ENCODE measurements at places on chromosomes 16 and 17.

DNA sequence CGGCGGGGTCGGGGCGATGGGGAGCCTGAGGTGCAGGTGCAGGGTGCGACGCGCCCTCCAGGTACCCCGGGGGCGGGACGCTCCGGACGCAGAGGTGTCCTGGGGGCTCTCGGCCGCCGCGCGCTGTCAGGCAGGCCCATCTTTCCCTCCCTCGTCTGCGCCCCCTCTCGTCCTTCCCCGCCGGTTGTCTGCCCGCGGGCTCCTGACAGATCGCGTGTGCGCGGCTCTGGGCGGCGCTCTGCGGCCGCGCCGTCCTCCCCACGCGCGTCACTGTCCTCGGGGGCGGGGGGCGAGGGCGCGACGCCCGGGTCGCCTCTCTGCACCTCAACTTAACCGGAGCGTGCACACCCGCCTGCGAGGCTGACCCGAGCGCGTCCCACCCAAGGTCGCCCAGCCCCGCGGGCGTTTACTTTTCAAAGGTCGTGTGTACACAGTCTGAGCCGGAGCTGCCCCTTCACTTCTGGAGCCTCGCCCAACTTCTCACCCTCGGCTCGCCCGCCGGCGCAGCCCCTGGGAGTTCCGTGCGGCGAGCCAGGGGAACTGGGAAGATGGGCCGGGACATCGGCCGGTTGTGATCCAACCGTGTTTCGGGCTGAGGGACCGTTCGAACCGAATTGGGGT, 512 bp downstream of the AKAP1 start:
- peak; percentile 66 for DNase-seq

GRCh38 chr17:935485-935884, 44.1 kb downstream of the NXN start:
- no peak for DNase-seq

GRCh38 chr17:773016-773415, 9.1 kb downstream of the GLOD4 start:
- no peak for DNase-seq

GRCh38 chr17:41567317-41567716, 4.5 kb downstream of the KRT9 start:
- DNase-seq: no peak

GRCh38 chr16:58732545-58733247, 1.4 kb downstream of the GOT2 start:
- no peak for DNase-seq

- DNase-seq: no peak
These were observed 147.9 kb upstream of the MON1B start for GRCh38 chr16:77043076-77043475.

- peak; percentile 32 for DNase-seq
These were observed at the start of gene WNK4 for GRCh38 chr17:42779936-42780850. Gene WNK4, plus strand, starts transcription at chr17:42780610. Its CDS starts 89 bp downstream, at chr17:42780699.

DNA sequence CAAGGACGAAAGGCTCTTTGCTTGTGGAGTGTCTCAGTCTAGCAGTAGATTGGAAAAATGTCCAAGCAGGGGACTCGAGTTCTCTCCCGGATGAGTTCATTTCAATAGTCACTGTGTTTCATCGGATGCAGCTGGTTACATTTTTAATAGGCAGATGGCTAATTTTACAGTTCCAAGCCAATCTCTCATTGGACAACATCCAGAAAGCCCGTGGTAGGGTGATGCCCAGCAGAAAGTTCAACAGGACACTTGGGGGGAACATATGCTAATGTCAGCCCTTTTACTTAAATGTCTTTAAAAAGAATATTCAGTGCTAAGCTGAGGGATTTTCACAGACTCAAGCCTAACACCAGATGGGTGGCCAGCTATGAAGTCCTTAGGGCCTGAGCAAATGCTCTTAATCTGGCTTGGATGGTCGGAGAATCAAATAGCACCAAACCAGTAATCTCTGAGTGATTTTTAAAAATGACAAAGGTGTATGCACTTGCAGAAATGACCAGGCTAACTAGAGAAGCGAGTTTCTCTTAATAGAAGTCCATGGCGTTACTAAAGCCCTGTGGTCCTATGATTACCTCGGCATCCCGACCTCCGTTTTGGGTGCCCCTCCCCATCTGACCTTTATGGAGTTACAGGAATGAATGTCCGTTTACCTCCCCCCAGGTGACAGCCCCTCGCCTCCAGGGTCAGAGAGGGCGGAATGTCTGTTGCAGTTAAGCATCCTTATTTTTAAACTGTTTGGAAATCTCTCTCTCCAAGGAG, 289.2 kb upstream of the SALL1 start:
- DNase-seq: no peak
